ENCODE measurements at places on chromosomes 12 and 14.

DNA sequence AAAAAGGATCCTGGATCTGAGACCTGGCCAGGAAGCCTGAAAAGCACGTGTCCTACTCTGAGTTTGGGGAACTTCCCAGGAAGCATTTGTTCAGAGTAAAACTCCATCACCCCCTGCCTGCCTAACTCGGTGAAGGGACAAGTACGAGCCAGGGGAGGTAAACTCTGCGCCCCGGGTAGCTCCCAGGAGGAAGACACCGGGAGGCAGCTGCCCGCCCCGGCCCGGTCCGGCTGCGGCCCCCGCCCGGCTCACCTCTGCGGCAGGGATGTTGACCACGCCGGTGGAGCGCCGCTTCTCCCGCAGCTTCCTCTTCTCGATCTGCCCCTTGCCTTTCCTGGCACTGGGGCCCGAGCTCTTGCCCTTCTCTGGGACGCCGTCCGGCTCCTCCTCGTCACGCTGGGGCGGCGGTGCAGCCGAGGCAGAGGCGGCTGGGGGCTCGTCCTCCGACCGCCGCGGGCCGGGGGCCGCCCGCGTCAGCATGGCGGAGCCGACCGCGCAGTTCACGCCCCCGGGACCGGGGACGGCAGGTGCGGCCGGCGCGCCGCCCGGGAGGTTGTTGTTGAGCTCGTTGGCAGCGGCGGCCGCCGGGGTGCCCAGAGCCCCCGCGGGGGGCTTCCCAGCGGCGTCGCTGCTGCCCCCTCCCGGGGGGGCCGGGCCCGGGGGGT, 1.2 kb downstream of the PAWR start:
- no peak for DNase-seq

- DNase-seq = no peak
Observed at GRCh38 chr14:100015251-100015655, 50.0 kb upstream of the EVL start.

GRCh38 chr14:83300476-83301064, 1766.9 kb upstream of the SEL1L start:
- DNase-seq = peak; percentile 45

DNA sequence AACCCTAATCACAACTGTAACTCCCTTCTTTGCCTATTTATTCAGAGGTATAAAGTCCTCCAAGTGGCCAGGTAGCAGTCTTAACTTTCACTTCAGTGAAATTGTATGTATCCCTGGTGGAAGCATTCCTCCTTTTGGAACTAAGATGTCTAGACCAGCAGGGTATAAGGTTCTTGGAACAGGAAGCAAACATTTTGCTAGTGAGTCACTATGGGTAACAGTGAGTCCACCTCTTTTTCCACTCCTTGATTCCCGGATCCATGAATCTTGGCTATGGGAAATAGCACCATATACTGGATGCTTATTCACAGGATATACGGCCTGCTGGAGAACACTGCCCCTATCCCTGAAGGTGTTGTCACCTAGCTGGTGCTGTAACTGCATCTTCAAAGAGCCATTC, 80.2 kb downstream of the KCNA5 start:
- DNase-seq = no peak

- DNase-seq = no peak
Observed at GRCh38 chr12:116138364-116138763, 139.1 kb downstream of the MED13L start.

DNA sequence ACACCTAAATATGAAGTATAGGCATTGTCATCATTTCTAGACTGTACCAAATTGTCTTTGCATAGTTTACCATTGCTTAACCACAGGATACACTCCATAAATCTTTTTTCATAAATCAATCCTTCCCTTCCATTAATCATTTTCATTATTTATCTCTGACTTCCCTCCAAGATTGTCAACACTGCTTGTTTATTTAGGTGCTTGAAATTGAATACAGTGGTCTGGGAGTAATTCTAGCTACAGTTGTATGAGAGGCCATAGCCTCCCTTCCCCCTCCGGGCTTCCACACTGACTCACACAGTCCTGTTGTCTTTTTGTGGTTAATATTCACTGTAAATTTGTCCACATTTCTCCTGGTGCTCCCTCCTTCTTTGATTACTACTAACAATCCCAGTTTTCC, 114.2 kb upstream of the ARID2 start:
- no peak for DNase-seq

GRCh38 chr12:67535176-67535575, 113.4 kb upstream of the DYRK2 start:
- DNase-seq = no peak

- no peak for DNase-seq
Observed at GRCh38 chr12:17640615-17641014, 449.4 kb downstream of the RERGL start.

DNA sequence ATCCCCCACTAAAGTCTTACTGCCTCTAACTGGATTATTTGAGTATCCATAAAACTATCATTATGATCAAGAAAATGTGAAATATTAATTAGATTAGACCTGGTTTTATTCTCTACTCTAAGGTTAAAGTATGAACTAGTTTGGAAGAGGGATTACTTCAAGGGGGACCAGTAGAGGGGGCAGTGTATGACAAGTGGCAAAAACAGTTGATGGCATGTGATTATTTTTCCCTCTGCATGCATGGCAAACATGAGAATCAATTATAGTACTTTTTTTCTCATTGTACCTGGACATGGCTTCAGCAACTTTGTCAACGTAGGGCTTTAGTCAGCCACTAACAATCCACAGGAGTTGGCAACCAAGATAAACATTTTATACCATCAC, 145.0 kb upstream of the SLC38A2 start:
- DNase-seq = no peak

DNA sequence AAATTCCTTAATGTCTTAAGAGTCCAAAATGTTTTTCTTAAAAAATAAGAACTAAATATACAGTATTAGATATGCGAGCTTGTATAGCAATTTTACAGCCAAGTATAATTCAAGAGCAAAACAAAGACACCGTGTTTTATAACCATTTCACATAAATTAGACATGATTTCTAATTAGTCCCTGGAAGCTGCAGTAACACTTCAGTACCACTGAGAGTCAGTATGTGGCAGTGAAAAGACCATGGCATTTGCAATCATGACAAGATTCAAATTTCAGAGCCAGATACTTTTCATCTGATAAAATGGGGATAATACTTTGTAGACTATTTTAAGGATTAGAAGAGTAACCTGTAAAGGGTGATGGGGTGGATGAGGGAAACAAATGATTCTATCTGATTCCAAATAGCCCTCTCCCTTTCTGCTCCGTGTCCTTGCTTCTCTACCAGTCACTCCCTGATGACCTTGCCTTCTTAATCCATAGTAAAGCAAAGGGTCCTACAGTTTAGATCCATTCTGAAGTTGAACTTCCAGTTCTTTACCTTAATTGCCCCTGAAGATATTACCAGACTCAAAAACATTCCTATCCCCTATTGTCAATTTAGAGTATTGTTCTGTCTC, 145.4 kb upstream of the ABCD2 start:
- DNase-seq = peak; percentile 5

- no peak for DNase-seq
Observed at GRCh38 chr14:75542588-75543091, 20.4 kb downstream of the BATF start.

- DNase-seq = no peak
Observed at GRCh38 chr12:66319266-66319954, 17.1 kb downstream of the HELB start.
